RCC 7860 (cell line): ENCODE measurements at places on chromosomes 4 and X.
A peak's percentile ranks its signal among the peaks of the same experiment; 100 is the strongest.

DNA sequence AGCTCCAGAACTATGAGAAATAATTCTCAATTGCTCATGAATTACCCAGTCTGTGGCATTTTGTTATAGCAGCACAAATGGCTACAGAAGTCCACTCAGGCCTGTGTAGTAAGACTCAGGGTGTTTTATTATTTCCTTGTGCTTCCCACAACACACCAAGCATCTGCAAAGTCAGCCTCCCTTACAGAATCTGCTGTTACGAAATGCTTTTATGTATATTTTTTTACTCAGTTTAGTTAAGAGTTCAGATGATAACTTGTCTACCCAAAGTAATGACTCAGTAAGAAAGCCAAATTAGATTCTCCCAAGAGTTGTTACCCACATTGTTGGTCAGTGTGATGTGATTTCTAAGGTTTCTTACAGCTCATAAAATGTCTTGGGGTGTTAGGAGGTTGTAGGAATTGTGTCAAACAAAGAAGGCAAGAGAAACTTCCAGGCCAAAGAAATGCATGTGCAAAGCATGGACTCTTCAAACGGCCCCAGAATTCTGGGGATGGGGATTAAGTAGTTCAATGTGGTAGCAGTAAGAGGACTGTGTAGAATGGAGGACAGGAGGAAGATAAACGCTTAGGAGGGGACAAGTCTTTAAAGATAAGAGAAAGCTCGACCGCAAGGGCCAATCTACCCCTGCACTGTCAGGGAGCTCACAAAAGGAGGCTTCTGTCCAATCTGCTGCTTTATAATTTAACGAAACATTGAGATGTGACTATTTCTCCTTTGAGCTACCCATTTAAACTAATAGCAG lies 35.4 kb upstream of the TMEM184C start:
- DNase-seq, result no peak

DNA sequence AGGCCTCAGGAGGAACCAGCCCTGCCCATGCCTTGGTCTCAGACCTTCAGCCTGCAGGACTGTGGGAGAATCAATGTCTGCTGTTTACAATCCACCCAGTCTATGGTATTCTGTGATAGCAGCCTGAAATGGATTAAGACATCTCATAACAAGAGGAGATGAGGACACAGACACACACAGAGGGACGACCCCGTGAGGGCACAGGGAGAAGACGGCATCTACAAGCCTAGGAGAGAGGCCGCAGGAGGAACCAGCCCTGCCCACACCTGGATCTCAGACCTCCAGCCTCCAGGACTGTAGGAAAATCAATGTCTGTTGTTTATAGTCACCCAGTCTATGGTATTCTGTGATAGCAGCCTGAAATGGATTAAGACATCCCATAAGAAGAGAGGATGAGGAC lies 3.3 kb downstream of the SLC25A6 start:
- no peak for DNase-seq

GRCh38 chr4:48254381-48255071 lies 15.1 kb downstream of the TEC start:
- DNase-seq, result no peak

DNA sequence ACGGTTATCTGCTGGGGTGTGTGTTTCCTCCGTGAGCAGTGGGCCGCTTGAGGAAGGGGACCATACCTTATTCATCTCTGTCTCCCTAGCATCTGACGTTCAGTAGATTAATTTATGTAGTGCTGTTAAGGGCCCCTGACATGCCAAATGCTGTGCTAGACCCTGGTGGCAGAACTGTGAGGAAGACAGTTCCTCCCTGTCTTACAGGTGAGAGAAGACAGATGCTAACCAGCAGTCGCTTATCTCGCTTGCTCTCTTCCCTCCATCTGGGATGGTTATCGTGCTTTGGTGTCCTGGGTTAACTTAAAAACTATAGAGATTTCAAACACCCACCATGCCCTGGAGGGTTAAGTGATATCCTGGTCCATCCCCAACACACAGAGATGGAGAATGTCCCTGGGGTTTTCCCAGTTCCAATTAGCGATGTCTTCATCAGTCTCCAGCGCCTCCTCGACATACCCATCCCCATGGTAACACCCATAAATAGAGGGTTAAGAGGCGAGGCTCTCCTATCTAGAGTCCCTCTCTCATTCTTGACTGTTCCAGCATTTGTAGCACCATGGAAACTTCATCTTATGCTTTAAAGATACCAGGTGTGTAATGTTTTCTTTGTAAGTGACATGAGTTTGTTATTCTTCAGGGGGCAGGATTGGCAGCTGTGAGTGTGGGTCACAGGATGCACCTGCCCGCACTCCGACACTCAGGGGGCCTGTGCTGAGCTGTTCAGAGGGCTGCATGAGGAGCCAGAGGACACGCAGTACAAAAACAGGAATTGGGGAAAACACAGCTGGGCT lies 135.2 kb downstream of the STK32B start:
- no peak for DNase-seq

DNA sequence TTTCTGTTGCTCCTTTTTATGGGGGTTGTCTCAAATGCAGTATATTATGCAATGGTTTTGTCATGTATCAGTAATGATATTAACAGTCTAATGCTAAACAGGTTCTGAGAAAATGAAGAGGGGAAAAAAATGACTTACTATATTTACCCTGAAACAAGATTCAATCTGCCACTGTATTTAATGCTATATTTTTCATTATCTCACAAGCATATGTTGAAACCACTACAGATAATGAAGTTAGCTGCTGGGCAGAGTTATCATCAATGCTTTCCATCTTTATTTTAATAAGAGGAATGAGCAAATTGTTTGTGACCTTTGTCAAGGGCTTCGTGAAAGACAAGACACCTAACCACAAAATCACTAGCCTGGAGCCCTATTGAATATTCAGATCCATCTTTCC lies 32.6 kb upstream of the NAA11 start:
- no peak for DNase-seq

DNA sequence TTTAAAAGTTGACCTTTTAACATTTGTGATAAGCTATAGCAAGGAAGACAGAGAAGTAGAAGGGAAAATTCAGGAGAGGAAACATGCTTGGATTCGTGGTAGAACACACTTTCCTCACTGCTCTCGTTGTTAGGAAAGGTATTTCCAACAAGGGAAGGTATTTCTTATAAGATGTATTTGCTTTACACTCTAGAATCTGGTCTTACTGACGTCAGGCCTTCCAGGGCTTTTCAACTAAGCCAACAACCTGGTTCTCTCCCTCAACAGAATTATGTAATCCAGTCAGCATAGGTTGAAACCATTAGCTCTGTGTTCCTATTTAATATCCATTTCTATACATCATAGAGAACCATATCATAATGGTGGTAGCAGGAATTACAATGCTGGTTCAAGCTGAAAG lies 241.9 kb downstream of the SLC39A8 start:
- no peak for DNase-seq

- peak; percentile 92 for DNase-seq
Observed at GRCh38 chr4:144709159-144709558, 63.2 kb downstream of the HHIP start.

DNA sequence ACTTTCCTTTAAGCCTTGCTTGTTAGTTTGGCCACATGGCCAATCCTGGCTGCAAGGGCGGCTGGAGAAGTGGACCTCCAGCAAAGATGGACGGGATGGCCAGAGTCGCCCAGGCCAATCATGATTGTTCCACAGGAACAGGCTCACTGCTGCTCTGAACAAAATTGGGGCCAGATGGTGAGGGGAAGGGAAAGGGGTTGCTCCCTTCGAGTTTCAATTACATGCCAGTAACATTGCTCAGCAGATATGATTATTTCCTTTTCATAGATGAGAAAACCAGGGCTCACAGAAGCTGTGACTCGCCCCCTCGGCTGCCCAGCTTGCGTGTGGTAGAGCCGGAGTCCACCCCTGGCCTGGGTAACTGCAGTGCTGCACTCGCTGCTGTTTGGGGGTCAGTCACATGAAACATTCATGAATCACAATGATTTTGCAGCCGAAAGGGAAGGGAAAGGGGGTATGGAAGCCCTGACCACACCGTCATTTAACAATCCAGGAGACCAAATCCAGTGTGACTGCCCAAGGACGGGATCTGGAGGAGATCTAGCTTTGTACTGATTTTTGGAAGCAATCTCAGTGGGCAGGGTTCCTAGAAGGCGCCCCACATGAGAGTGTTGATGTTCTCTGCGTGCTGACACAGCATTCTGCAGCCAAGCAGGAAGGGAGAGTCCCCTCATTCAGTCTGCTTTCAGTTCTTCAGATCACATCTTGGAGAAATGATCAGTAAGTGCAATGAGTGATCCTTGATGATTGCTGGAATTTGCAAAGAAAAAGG lies 77.3 kb upstream of the MSX1 start:
- DNase-seq, result no peak

DNA sequence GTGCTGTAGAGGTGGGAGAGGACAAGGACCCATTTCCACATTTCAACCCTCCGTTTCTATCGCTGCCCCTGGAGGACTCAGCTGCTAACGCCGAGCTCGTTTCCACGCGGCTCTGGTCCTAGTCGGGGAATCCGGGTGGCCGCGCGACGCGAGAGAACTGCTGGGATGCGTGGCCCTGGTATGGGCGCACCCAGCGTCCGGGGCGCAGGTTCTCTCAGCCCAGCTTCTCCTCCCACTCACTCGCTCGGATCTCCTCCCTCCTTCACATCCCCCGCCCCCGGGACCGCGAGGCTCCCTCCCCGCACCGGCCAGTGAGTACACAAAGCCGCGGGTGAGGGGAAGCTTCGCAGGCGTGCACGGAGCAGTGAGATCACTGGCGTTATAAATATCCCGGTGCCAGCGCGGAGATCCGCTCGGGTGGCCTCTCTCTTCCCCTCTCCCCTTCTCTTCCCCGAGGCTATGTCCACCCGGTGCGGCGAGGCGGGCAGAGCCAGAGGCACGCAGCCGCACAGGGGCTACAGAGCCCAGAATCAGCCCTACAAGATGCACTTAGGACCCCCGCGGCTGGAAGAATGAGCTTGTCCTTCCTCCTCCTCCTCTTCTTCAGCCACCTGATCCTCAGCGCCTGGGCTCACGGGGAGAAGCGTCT lies at the start of gene FGF5:
Gene FGF5 (plus strand): TSS at position 412 of the 649 bp plus-strand sequence. CDS start 161 bp downstream, at position 573.
- peak; percentile 86 for DNase-seq

GRCh38 chr4:163107754-163108153 lies 58.9 kb downstream of the NAF1 start:
- DNase-seq, result no peak

DNA sequence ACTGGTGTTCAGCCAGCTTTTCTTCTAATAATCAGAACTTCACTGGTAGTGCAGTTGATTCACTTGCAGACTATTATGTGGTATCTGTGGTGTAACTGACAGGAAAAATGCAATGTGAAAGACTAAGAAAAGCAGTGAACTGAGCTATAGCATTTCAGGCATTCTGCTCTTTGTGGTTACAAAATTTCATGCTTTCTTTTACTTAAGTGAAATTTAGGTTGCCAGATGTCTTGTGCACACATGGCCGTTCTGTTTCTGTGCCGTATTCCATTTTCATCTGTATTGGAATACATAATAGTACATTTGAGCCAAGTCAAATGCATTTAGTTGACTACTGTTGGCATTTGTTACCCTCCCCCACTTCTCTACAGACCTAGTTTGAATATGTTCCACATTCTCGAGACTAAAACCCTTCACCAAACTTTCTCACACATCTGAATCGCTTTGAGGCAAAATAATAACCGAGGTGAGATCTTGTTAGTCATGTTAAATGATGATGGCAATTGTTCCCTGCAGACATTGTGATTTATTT lies 8.2 kb downstream of the RTL3 start:
- peak; percentile 72 for DNase-seq

DNA sequence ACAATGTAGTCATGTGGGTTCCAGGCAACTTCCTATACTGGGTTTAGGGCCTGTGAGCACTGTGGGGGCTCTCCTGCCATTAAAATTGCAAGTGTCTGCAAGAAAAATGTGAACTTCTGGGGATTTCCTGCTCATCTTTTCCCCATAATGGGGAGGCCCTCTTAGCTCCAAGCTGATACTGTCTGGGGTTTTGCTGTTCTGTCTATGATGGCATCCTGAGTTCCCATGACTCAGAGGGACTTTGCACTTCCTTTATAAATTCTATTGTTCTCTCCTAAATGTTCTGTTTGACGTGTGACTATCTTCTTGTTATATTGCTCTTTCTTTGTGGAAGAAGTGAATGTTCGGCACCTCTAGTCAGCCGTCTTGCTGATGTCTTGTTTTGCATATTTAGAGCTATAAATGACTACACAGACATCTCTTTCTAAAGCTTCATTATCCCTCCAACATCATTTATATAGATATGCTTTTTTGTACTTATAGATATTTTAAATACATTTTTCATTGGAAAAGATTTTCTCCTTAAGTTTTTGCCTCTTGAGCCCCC lies 465.8 kb downstream of the NAF1 start:
- no peak for DNase-seq

DNA sequence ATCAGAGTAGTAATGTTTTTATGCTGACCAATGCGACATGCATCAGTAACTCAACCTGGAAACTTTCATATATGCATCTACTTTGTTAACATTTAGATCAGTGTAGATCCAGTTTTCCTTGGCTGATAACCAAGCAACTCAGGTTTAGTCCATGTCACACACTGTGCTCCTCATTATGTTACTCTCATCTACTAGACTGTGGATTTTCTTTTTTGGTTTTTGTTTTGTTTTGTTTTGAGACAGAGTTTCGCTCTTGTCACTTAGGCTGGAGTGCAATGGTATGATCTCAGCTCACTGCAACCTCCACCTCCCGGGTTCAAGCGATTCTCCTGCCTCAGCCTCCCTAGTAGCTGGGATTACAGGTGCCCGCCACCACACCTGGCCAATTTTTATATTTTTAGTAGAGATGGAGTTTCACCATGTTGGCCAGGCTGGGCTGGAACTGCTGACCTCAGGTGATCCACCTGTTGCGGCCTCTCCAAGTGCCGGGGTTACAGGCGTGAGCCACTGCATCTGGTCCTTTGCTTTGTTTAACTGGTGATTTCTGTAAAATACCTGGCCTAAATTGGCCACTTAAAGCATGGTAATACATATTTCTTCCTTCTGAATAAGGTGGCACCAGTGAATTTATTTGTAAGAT lies 48.6 kb downstream of the SMARCAD1 start:
- DNase-seq, result no peak

GRCh38 chrX:43735534-43735933 lies 79.4 kb downstream of the MAOA start:
- DNase-seq, result no peak

DNA sequence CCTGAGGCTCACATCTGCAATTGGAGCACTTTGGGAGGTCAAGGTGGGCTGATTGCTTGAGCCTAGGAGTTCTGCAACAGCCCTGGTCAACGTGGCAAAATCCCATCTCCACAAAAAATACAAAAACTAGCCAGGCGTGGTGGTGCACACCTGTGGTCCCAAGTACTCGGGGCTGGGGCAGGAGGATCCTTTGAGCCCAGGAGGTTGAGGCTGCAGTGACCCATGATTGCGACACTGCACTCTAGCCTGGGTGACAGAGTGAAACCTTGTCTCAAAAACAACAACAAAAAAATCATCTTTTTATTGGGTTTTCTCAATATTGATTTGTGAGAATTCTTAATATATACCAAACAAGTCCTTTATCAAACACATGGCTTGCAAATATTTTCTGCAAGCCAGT lies 64.9 kb downstream of the ANKRD17 start:
- no peak for DNase-seq
